Activated CD4-positive, CD25-positive, alpha-beta regulatory T cell (primary cell): ENCODE measurements at places on chromosomes 13 and 19.

DNA sequence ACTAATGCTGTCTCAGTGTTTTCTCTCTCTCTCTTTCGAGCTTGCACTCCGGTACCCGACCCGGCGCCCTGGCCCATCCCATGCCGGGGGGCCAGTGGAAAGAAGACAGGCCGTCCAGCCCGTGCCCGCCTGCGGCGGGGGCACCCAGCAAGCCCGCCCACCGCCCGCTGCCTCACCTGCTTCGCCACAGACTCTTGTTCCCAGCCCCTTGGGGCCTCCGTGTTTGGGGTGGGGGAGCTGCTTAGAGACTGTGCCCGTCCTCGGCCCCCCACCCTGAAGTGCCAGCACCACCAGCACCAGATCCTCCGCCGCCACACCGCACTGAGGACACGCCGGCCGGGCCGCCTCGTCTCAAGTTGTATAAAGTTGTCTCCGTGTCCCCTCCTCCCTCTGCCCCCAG is 2.4 kb downstream of the LENG9 start:
- no peak for DNase-seq

- DNase-seq: no peak
These were observed 26.8 kb upstream of the GJB6 start for GRCh38 chr13:20258963-20259288.

GRCh38 chr13:30446126-30446500 is 19.6 kb downstream of the HMGB1 start:
- DNase-seq: no peak

GRCh38 chr19:47742634-47743033 is 2.7 kb upstream of the NOP53 start:
- no peak for DNase-seq

GRCh38 chr19:49602806-49603205 is 11.8 kb downstream of the PRR12 start:
- DNase-seq: no peak

GRCh38 chr19:17473041-17473440 is 2.7 kb downstream of the SLC27A1 start:
- no peak for DNase-seq

- DNase-seq: no peak
These were observed 35.4 kb downstream of the ARHGAP35 start for GRCh38 chr19:46896076-46896794.

DNA sequence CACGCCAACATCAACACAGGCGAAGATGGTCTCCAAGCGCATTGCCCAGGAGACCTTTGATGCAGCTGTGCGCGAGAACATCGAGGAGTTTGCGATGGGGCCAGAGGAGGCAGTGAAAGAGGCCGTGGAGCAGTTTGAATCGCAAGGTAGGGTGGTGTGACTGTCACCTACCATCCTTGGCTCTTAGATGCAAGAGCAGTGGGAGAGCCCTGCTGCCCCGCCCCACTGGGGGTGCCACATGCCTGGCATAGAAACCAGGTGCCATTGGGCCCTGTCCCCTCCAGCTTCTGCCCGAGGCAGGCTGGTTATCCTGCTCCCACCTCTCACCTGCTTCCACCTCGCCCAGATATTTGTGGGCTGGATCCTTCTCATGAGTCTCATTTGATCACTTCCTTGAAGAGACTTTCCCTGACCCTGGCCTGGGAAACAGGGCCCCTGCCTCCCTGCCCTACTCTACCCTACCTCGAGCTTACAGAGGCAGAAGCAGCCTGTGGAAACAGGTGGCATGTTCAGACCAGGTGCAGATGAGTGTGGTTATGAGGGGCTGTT is 9.4 kb downstream of the ARMC6 start:
- no peak for DNase-seq

GRCh38 chr13:98480915-98481877 is 95.7 kb downstream of the STK24 start:
- DNase-seq: no peak

- DNase-seq: no peak
These were observed 52.5 kb downstream of the CRYL1 start for GRCh38 chr13:20473139-20473538.

- DNase-seq: no peak
These were observed 90.0 kb downstream of the PDS5B start for GRCh38 chr13:32676242-32676641.

GRCh38 chr13:29402166-29402636 is 193.3 kb downstream of the SLC7A1 start:
- DNase-seq: no peak

DNA sequence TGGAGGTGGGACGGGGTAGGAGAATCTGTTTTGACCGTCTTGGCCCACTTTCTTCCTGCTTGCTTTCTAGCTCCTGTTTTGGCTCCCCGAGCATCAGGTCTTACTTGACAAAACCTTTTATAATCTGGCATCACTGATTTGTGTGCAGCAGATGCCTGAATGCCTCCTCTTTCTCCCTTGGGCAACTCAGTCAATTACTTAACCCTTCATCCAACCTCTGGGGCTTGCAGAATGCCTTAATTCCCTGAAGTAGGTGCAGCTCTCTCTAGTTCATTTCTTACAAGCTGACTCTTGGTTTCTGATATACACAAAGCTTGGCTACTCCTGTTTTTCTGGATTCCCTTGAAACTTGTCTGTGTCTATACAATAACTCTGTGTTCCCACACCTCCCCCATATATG is 5.7 kb upstream of the NUP58 start:
- no peak for DNase-seq

DNA sequence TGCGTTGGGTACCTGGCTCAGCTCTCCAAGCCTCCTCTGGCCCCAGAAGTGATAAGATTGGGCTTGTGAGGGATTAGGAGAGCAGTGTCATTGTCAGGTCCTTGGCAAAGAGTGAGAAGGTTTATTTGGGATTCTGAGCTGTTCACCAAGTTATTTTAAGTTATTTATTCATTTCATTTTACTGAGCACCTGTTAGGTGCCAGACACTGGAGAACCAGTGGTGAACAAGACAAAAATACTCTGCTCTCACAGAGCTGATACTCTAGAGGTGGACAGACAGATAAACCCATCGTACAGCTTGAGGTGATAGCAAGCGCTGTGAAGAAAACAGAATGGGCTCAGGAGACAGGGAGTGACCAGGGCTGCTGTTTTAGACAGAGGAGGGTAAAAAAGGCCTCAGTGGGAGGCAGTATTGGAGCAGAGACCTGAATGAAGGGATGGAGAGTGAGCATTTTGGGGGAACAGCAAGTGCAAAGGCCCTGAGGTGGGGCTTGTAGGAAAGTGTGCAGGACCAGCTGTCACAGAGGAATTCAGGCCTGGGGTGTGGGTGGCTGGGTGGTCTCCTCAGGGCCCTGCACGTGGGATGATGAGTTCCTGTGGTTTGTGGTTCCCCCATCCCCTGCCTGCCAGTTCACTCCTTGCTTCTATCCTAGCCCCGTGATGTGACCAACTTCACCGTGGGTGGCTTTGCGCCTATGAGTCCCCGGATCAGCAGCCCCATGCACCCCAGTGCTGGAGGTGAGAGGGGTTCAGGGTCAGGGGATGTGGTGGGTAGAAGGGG is 8.7 kb upstream of the TIMM50 start:
- DNase-seq: no peak

DNA sequence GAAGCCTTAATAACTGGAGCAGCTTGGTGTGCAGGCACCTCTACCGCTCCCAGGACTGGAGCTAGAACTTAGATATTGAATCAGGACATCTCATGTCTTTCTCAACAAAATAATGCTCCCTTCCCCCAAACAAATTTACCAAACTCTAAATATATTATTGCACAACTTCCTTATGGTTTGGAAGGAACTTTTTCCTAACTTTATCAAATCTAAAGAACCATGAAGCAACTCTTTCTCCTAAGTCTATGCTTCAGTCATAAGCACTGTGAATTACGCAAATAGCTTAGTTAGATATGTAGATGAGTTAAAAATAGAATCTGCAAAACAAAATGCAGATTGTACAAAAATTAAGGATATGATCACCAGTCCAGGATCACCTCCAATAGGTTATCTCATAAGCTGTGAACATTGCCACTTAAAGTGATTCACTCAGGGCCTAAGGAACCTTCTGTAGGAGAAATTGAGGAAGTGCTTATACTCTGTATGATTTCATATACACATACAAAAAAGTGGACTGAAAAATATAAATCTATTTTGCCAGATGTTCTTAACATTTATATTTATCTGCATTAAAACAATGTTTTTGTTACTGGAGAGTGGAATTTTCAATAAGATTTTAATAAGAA is 20.4 kb upstream of the MAB21L1 start:
- no peak for DNase-seq

- no peak for DNase-seq
These were observed 4.6 kb upstream of the RFXAP start for GRCh38 chr13:36814465-36814864.

GRCh38 chr13:60838581-60838980 is 441.6 kb downstream of the TDRD3 start:
- no peak for DNase-seq

DNA sequence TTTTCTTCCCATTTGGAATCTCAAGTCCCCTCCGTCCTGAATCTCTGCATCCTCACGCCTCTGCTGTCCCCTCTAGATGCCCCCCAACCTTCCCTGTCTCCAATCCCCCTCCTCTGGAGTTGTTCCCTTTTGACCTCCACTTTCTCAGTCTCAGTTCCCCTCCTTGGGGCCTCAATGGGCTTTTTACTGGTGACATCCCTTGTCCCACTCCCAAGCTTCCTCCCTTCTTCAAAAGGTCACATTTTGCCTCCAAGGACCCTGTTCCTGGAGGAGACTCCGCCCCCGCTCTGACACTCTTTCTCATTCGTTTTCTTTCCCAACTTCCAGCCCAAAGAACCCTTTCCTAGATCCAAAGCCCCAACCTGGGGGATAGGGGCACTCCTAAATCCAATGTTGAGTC is 1.0 kb downstream of the AP2S1 start:
- no peak for DNase-seq

- DNase-seq: no peak
These were observed 2.6 kb downstream of the MRPL54 start for GRCh38 chr19:3765121-3765520.

DNA sequence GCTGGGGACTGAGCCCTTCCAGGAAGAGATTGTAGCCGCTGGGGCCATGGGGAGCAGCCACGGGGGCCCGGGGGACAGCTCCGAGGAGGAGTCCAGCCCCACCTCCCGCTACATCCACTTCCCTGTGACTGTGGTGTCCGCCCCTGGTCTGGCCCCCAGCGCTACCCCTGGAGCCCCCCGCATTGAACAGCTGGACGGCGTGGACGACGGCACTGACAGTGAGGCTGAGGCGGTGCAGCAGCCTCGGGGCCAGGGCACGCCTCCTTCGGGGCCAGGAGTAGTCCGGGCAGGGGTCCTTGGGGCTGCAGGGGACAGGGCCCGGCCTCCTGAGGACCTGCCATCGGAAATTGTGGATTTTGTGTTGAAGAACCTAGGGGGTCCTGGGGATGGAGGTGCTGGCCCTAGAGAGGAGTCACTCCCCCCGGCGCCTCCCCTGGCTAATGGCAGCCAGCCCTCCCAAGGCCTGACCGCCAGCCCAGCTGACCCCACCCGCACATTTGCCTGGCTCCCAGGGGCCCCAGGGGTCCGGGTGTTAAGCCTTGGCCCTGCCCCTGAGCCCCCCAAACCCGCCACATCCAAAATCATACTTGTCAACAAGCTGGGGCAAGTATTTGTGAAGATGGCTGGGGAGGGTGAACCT is 9.6 kb downstream of the IGFLR1 start:
- DNase-seq: no peak

- no peak for DNase-seq
These were observed 93.4 kb upstream of the TSC22D1 start for GRCh38 chr13:44669534-44669933.

GRCh38 chr13:93477238-93477637 is 250.6 kb downstream of the GPC6 start:
- no peak for DNase-seq
